H4 (cell line): ENCODE measurements at places on chromosomes 1 and 21.

DNA sequence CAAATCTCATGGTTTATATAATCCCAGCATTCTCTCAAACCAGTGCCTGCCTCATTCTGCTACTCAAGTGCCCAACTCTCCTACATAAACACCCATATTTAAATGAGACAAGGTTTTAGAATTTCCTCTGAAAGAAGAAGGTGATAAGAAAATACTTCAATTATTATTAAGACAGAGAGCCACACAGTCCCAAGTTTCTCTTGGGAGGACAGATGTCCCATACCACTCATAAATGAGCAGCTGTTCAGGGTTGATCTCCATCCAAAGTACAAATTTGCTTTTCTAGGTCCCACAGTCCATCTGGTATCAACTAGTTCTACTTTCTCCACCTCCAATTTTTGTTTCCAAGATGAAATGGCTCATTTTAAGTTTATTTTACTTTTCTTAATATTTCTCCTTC is 11.3 kb downstream of the DCAF8 start:
- DNase-seq = no peak

- no peak for DNase-seq
Measured at GRCh38 chr1:97348599-97349265, 572.1 kb downstream of the DPYD start.

- no peak for DNase-seq
Measured at GRCh38 chr1:39190096-39190495, 14.4 kb upstream of the MACF1 start.

- peak; percentile 73 for DNase-seq
Measured at GRCh38 chr1:109371341-109371739, 26.4 kb downstream of the SORT1 start.

DNA sequence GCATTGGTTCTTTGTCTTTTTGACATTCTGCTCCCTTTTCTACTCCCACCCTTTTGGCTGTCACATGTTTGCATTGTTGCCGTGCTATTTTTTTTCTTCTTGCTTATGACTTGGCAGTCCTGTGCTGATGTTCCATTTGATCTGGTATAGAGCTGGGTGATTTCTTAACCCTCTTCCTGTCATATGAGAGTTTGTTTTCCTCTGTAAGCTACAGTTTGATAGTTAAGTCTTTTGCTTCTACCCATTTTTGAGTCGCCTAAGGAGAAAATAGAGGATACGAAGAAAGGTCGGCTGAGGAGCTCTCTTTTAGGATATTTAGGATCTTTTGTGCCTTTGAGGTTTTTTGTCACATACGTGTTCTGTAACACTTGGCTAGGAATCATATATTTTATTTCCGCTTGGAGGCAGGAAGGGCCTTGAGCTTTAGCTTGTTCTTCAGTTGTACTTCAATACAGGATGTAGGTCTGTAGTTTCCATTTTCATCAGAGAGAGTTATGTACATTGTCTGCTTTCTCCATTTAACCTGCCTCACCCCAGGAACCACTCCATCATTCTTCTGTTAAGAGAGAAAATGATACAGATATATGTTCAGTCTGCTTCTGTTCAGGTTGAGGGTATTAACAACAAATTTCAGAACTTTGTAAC is 150.7 kb downstream of the BACH1 start:
- no peak for DNase-seq

DNA sequence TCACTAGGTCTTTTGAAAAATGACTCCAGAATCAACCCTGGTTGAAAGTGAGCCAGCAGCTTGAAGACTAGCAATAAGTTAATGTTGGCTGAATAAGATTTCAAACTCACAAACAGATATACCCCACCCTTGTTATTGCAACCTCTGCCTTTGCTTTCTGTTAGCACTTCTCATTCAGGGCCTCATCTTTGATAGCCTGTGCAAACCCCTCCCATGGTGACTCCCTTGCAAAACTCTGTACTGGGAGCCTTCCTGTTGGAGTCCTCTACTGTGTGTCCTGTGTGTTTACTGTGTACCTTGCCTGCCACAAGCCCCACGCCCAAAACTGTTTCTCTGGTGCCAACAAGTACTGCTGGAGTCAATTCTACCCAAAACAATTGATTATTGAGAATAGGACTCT is 50.2 kb downstream of the ZNF678 start:
- DNase-seq = no peak

DNA sequence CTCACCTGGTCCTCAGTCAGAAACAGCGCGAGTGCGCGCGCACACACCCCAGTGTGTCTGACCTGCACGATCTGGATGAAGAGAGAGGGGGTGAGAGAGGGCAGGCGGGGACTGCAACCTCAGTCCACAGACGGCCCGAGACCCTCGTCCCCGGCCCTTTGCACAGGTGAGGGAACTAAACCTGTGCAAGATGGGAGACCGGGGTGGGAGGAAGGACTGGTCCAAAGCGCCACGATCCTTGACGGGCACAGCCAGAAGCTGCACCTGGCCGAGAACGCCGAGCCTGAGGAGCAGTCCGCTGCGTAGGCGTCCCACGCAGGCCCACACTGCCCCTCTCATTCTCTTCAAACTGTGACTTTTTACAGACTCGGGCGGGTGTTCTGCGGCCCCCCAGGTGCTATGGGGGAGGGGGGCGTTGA is 519 bp upstream of the IQCC start:
- DNase-seq = no peak

DNA sequence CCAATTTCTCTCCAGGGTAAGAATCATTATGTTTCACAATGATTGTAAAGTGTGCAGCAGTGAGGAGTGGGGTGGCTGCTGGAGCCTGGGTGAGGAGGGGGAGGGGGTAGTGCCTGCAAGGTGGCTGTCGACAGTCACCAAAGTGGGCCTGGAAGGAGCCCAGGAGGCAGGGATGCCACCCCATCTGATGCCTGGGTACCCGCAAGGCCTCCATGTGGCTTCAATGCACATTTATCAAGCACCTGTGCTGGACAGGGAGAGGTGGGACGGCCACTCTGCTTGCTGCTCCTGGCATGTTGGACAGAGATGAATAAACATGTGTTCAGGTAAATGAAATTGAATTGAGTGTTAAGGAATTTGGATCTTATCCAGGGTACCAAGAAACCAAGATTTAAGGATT is 78.8 kb upstream of the DISP3 start:
- DNase-seq = no peak

- peak; percentile 27 for DNase-seq
Measured at GRCh38 chr1:146035048-146035423, 13.5 kb upstream of the HJV start.

DNA sequence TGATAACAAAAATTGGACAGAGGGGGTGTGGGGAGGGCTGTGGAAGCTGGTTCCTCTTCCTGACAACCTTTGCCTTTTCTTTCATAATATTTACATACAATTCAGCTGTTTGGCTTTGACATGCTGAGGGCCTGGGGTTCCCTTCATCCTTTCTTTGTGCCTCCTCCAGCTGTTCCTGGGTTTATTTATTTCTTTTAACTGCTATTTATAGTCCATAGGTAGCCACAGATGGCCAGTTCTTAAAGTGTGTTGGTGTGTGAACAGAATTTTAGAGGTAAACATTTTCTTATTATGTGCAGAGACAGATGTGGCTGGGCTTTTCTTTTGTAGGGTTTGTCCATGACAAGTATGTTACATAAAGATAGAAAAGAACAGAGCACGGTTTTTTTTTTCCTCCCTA is 34.1 kb upstream of the CNIH3 start:
- DNase-seq = peak; percentile 8

GRCh38 chr1:8422510-8423268 is 104.8 kb downstream of the SLC45A1 start:
- no peak for DNase-seq

DNA sequence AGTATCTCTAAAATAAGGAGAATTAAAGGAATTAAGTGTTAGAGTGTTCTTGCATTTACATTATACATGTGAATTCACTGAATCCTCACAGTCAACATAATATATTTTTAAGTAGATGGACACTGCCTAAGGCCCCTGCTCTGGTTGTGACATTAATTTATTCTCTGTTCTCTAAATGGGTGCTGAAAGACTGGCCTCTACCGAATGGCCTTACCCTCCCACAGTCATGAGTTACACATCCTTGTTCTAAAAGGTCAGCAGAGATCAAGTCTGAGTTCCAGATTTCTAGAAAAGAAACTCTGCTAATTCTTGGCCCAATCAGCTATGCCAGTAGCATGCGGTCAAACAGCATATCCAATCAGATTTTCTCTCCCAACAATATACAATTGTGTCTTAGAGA is 193.2 kb downstream of the TM2D1 start:
- no peak for DNase-seq

DNA sequence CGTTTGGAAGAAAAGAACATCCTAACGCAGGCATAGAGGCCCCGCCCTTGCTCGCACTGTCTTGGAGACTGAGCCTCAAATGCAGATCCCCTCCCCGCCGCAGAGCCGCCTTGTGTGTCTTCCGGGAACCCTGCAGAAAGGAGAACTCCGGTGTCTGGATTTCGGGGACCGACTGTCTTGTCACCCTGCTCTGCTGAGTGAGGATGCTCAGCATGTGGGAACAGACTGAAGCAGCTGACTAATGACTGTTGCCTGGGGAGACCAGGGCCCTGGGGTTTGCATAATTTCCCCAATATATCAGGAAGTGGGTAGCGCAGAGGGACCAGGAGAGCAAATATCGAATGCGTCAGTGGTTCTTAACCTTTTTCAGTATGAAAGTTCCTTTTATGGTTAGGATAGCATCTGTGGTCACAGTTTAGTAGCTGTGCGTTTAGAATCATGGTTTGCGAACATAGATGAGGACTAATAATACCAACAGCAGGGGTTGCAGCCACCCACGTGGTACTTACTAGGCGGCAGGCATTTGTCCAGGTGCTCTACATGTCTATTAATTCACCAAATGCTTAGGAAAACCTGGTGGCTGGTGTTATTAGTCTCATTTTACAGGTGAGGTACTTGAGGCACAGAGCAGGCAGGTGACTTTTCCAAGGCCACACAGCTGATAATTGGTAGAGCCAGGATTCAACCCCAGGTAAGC is 14.3 kb downstream of the GPR137B start:
- DNase-seq = no peak

GRCh38 chr21:45109831-45110492 is 35.6 kb downstream of the ADARB1 start:
- DNase-seq = no peak

GRCh38 chr1:226226601-226227000 is 3.1 kb downstream of the MIXL1 start:
- no peak for DNase-seq

DNA sequence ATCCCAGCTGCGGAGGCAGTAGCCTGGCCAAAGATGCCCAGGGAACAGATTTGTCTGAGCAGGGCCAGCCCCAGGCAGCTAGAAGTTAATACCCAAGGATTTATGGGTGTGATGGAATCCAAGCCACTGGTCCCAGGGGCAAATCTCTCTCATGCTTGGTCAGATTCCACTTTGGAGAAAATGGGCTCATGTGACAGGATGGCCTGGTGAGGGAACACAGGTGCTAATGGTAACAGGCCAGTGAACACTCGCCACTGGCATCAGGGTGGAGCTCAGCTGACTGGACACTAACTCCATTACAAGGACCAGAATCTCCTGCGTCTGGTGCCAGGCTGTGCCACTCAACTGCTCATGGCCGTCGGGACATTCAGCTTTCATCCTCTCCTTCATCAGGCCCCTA is 12.0 kb downstream of the MDM4 start:
- DNase-seq = no peak

DNA sequence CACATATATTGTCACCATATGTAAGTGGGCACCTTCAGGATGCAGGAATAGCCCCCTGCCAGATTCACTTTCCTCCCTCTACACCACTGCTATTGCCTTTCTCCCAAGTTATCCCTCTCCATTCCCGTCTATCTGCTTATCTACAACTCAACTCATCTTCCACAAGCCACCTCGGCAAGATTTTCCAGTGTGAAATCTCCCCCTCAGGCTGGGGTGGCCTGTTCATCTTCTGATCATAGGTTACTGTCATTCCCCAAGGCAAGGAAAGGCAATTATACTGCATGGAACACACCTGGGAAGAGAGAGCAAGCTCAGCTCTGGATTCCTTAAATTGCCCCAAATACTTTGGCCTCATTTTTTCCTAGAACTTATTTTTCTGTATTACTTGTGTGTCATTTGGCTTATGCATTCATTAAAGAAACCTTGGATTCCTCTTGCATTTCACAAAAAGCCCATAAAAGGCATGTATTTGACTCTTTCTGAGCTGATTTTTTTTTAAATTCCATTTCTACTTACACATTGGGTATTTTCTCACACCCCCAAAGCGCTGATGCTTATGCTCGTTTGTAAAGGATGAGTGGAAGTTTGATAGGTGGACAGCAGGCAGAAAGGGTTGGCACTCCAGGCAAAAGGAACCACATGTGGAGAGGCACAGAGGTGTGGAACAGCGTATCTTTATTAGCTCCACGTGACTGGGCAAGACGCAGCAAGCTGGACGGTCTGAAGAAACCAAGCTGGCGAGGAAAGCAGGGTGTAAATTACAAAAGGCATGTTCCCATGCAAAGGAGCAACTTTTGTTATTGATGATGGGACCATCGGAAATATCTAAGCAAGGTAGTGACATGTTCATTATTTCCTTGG is 169.7 kb upstream of the RAB4A start:
- DNase-seq = no peak

GRCh38 chr1:178174539-178174938 is 80.6 kb downstream of the RASAL2 start:
- DNase-seq = no peak

DNA sequence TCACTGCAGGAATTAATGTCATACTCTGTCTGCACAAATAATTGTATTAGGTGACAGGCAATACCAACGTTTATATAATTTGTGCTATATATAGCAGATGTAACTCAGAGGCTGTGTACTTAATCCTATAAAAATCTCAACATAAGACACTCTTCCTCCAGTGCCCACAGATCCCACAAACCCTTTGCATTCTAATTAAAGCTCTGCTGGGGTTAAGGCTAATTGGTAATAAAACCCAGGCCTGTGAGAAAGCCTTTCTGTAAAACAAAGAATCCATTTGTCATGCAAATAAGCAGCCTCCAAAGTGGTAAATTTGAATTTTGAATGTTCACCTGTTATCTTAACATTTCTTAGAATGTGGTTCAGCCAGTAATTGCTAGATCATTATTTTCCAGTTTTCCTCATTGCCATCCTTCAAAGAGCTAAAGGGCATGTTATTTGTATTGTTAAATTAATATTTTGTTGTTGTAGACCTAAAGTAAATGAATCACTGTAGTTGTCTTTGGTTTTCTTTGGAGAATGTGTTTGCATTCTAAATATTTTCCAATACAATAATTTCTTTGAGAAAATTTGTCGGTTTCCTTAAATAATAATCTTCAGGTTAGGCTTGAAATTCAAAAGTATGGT is 46.3 kb upstream of the PRDX6 start:
- DNase-seq = no peak

DNA sequence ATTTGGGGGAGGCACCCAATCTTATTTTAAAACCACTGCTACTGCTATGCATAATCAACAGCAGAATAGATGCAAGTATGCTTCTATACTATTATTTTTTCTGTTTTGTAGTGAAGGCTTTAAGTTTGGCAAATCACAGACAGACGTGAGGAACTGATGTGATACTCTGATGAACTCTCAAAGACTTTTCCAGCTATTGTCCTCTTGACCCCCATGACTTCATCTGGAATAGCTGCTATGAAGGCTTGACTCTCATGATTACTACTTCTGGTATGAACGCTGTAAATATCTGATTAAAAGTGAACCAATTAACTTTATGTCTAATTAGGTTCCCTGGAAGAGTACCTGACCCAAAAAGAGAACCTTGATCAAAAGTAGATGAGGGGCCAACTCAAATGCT is 49.1 kb downstream of the EYA3 start:
- DNase-seq = no peak

GRCh38 chr1:3504151-3504821 is 49.8 kb downstream of the ARHGEF16 start:
- peak; percentile 70 for DNase-seq

GRCh38 chr1:14648896-14649855 is 50.7 kb downstream of the KAZN start:
- DNase-seq = no peak

- no peak for DNase-seq
Measured at GRCh38 chr1:9758559-9759121, 65.1 kb downstream of the CLSTN1 start.
